ENCODE measurements at places on chromosomes 7 and 10.

DNA sequence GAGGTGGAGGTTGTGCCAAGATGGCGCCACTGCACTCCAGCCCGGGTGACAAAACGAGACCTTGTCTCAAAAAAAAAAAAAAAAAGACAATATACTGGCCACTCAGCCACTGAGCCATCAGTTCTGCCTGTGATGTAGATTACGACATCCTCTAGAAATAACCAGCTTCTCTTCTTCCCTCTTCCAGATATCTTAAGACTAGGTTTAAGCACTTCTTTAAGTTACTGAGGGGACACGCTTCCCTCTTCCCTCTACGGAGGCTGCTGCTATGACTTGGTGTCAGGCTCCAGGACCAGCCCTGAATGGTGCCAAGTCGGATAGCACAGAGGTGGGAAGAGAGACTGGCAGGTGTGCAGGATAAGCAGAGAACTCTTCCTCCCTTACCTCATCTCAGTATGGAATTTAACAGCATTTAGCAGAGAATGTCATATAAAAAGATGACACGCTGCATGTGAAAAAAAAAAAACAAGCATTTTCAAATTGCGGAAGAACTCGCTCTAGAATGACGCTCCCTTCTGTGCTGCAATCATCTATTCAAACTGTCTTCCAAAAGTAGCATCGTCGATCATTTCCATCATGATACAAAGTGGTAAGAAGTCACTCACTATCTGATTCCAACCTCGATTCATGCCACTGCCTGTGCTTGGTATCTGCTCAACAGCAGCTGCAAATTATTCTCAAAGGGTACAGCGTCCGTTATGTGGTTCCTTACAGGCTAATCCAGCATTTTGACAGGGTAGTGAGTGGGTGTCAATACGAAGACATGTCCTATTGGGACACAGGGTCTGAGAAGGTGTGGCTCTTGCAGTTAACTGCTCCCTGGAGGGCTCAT is 13.8 kb downstream of the DAGLB start:
- DNase-seq: no peak

DNA sequence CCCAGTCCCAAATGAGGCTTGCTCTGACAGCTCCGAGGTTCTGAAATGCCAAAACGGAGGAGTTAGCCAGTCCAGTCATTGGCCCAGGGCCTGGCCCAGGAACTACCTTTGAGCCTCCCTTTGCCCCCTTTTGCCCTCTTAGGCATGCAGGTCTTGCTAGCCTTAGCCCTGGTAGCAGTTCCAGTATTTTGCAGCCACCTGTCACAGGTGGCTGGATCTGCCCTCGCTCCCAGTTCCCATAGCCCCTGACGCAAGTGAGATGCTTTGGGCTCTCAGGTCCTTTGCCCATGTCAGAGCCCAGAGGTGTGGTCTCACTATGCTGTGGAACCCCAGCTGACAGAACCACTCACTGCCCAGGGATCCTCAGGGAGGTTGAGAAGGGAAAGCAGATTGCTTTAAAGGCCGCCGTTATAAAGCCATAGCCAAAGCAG is 42.0 kb downstream of the GPRIN2 start:
- peak; percentile 6 for DNase-seq

DNA sequence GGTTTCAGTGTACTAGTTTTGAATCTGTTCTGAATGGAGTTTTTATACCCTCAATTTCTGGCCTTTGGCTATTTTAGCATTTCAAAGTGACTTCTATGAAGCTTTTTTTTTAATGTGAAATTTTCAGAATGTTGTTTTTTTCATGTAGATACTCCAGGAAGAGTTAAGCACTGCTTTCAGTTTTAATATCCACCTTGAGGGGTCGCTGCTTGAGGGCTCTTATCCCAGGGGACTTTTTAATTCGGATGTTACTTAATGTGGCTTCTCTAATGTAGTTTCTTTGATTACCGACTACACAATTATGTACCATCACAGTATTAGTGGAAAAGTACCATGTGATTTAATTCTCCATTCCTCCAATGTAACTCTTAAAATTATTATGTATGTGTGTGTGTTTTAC is 5.2 kb downstream of the IFIT5 start:
- DNase-seq: no peak

GRCh38 chr7:141103847-141104429 is 30.1 kb downstream of the TMEM178B start:
- no peak for DNase-seq

- no peak for DNase-seq
These were observed 182.4 kb downstream of the TPK1 start for GRCh38 chr7:144653449-144653848.

- peak; percentile 25 for DNase-seq
These were observed 3.9 kb upstream of the SAR1A start for GRCh38 chr10:70174058-70174741.
